Hindlimb muscle (tissue), 1 donor: ENCODE measurements at places on chromosomes 1 and 21. TPM values are rescaled to one million over a fixed set of nuclear protein-coding genes. Genes with fewer than 3 reads are reported as not detected.

- DNase-seq: no peak
Observed at GRCh38 chr1:161324020-161324419, 9.8 kb downstream of the SDHC start.

DNA sequence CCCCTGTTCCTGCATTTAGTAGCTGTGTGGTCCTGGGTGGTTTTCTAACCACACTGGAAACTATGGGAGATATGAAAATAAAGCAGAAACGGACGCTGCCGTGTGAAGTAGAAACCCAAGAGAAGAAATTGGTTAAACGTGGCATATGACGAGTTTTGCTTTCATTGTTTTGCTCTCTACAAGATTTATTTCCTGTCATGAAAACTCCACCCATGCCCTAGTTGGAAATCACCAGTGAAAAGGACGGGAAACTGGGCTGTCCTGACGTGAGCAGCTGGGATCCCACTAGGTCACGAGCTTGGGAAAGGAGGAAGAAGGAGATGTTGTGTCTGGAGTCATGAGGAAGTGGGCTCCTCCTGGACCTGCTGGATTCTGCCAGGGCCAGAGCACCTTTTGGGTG is 120.8 kb upstream of the GADD45A start:
- no peak for DNase-seq

GRCh38 chr21:32114419-32115035 is 164.3 kb downstream of the MIS18A start:
- DNase-seq: peak; percentile 45

The SPATA17 gene
- 2.3 TPM for polyA plus RNA-seq

The LAX1 gene
- 0.17 TPM for polyA plus RNA-seq
